Fibroblast of the aortic adventitia (primary cell): ENCODE measurements at places on chromosomes 11 and 22. TPM values are rescaled to one million over a fixed set of nuclear protein-coding genes. Genes with fewer than 3 reads are reported as not detected.

- no peak for DNase-seq
Observed at GRCh38 chr11:129365816-129366215, 9.8 kb upstream of the BARX2 start.

GRCh38 chr11:126978911-126979310, 21.7 kb downstream of the KIRREL3 start:
- no peak for DNase-seq

PHRF1 gene
- 27.6 and 37.5 TPM in 2 replicates for total RNA-seq

DNA sequence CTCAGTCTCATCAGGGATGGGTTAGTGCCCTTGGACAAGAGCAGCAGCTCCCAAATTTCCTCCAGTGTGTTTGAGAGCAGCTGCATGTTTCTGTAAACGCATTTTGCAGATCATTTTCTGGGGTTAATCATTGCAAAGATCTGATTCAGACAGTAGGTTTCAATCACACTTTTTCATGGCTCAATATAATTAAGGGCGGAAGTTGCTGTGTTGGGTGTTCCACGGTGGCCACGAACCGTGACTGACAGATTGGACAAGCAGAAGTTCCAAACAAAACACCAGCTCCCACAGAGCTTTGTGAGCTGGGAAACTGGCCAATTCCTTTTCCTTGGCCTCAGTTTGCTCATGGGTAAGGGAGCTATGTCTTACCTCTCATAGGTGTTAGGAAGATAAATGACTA, 8.4 kb upstream of the RASSF10 start:
- no peak for DNase-seq

- no peak for DNase-seq
Observed at GRCh38 chr11:35216962-35217678, 78.1 kb downstream of the CD44 start.
